ENCODE measurements at places on chromosomes 2 and 18.

DNA sequence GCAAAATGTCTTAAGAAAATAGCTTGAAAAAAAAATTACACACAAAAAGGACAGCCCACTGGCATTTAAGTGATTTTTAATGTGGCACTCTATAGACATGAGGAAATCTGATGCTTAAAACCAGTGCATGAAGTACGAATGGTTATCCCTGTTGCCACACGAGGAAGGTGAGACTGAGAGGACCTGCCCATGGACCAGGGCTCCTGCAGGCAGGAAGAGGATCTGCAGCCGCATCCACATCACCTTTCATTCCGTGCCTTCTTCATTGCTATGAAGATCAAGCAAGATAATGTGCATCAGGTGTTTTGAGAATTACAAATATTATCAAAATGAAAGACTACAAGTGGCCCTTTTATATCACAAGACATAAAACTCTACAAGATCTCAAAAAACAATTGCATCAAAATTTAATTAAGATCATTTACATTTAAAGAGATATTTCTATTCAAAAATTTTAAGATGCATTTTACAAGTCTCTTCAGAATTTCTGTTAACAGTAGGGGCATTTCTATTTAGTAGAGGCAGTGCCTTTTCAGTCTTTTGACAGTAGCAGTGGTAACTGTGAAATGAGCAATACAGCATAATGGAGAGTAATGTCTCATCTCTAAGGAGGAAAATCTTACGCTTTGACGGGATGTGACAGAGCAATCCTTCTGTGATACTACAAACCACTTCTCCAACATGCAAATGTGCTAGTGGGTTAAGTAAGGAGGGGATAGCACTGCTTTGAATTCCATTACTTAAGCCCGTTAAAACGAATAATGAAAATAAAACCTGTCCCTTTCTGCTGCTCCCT, 83.4 kb downstream of the SLC5A7 start:
- no peak for DNase-seq

GRCh38 chr2:42971947-42972736, 179.8 kb upstream of the HAAO start:
- peak; percentile 40 for DNase-seq

DNA sequence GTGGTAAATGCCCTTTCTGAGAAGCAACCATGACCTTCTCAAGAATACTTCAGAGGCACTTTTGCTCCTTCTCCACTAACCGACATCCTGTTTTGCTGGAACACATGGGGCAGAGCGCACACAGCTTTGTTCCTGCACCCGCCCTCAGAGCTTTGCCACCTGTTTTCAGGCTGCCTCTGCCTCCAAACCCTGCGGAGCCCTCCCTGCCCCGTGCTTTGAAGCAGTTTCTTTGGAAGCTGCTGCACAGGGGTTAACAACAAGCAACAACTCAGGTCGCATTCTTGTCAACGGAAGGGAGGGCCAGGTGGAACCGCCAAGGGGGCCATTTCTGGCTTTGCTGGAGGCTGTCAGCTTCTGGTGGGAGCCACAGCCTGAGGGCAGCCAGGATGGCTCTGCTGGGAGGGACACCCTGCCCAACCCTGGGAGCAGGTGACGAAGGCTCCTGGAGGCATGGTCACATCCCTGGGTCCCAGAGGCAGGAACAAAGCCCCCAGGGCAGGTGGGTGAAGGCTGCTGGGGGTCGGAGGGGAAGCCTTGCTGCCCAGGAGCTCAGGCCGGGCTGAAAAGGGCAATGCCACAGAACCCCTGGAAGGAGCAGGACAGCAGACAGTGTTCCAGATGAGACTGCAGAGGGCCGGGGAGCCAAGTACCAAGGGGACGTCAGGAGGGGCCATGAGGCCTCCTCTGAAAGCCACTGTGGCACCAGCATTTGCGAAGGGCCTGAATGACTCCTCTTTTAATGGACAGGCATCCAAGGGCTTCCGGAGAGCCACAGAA, 46.8 kb downstream of the MRPS5 start:
- no peak for DNase-seq

GRCh38 chr2:121173112-121173511, 111.9 kb downstream of the TFCP2L1 start:
- DNase-seq, result no peak

DNA sequence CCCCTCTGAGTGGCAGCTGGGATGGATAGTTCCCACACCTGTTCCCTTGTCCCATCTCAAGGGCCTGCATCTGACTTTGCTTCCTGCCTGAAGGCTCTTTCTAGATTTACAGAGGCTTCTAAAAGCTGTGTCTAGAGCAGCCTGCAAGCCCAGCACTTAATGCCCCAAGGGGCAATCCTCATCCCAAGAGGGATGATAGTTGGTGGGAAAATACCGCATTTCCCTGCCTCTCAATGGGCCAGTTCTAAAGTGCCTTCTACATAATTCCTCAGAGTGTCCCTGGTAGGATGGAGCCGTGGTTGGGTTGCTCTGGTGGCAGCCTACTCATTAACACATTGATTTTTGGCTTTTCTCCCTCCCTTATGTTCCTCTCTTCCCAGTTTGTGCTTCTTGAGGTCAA, 29.5 kb downstream of the LAMA3 start:
- DNase-seq, result no peak

DNA sequence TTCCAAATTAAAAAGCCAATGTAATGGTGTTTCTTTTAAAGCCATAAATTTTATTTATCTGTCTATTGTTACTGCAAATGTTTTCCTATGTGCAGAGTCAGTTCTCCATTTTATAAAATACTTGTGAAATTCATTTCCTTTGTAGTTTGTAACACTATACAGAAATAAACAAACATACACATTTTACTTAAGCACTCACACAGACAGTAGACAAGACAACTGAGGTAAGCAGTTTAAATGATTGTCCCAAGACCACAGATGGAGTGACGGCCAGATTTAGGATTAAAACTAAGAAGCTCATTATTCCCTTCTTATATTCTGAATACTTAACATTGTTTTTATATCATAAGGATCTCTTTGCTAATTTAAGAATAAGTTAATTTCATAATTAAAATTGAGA, 100.9 kb downstream of the BAZ2B start:
- no peak for DNase-seq

DNA sequence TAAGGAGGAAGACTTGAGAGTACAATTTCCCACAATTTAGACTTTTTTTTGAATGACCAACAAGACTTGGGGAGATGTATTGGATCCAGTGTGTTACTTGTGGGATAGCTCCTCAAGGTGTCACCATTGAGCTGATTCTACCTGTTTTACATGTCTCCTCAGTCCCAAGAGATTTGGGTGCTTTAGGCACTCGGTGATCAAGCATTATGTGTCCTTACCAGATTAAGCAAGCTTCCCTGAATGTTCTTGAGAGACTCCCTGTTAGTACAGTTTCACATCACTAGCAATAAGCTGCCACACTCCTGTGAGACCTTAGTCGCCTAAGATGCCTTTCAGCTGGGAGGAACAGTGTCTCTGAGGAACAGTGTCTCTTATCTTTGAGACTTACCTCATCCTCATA, 384.3 kb upstream of the SYT4 start:
- peak; percentile 77 for DNase-seq

- DNase-seq, result no peak
These were observed 152.7 kb upstream of the NT5C1B start for GRCh38 chr2:18741895-18742732.

DNA sequence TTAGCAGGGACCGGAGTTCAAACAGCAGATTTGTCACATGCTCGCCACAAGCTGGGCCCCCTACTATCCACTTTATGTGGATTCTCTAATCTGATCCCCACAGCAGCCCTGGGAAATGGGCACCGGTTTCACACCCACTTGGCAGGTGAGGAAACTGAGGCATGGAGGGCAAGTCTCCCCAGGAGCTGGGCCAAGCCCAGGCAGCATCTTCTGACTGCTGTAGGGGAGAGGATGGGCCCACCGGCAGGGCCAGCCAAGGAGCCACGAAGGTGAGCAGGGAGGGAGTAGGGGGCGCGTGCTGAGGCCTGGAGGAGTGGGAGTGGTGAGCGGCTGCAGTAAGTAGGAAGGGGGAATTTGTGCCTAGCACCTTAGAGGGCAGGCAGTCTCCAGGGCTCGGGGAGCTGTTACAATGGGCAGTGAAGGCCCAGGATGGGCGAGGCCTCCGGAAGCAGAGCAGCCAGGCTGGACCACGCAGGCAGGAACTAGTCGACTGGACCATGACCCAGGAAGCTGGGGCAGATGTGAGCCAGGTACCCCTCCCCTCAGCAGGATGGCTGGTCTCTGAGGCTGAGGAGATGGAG, 37.1 kb downstream of the COA5 start:
- DNase-seq, result no peak

- DNase-seq, result no peak
These were observed 308.6 kb downstream of the RNF144A start for GRCh38 chr2:7225848-7226247.

DNA sequence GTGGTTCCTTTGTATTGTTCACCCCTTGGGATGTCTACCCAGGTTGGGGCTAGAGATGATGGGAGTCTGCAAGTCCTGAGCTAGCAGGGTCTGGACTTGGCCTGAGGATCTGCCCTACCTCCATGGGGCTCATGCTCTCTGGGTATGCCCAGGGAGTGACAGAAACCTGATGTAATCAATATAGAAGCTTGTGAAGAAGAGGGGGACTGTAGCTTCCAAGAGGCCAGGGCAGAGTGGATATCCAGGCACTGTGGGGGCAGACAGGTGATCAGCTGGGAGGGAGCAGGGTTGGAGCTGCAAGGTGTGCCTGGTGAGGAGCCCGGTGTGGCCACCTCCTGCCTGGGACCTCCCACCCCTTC, 164.2 kb downstream of the CTIF start:
- no peak for DNase-seq

Data from fibroblast of skin of right quadriceps (primary cell).